Ureter (tissue), 1 donor: ENCODE measurements at places on chromosomes 16 and 17. TPM values are rescaled to one million over a fixed set of nuclear protein-coding genes. Genes with fewer than 3 reads are reported as not detected.

DNA sequence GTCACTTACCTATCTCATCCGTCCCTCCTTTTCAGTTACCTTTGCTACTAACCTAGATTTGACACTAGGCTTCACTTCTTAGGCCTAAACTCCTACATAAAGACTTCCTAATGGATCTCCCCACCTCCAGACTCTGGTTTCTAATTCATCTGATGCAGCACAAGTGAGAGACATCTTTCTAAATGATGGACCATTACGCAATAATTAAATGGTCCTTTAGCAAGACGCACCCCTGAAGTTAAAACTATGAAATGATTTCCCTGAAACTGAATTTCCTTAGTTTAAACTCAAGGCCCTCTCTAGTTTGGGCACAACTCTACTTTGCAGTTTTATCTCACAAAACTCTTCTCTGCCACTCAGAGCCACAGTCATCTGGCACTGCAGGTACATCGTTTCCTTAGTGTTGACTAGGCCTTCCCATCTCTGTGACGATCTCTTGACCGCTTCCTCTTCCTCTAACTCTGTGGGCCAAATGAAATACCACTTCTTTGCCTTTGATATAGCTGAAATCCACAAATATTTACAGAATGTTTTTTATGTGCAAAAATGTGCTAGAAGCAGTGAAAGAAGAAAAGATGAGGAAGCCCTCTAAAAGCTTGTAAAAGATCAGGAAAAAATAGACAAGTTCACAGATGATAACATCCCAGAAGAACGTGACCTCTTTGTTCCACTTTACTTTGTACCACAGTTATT, 3.3 kb downstream of the SYNRG start:
- DNase-seq, result no peak

HES7 gene
- total RNA-seq, result not detected

DNA sequence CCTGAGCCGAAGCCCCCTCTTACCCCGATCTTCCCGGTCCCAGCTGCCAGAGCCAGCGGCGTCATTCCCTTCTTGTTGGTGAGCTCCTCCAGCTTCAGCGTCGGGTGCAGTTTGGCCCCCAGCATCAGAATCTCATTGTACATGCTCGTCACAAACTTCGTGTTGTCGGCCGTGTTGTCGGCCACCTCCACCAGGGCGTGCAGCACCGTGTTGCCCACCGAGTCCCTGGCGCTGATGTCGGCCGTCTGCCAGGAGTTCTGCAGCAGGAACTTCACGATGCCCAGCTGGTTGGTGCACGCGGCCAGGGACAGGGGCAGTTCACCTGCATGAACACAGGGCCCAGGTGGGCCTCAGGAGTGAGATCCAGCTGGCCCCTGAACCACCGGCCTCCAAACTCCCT, 19.4 kb downstream of the TRPV1 start:
- DNase-seq, result no peak

TM4SF5 gene
- total RNA-seq, result not detected

- DNase-seq, result no peak
These were observed 61.0 kb downstream of the TNRC6C start for GRCh38 chr17:78019367-78019975.
